ENCODE measurements at places on chromosomes 6 and 20. TPM values are rescaled to one million over a fixed set of nuclear protein-coding genes. Genes with fewer than 3 reads are reported as not detected.

DNA sequence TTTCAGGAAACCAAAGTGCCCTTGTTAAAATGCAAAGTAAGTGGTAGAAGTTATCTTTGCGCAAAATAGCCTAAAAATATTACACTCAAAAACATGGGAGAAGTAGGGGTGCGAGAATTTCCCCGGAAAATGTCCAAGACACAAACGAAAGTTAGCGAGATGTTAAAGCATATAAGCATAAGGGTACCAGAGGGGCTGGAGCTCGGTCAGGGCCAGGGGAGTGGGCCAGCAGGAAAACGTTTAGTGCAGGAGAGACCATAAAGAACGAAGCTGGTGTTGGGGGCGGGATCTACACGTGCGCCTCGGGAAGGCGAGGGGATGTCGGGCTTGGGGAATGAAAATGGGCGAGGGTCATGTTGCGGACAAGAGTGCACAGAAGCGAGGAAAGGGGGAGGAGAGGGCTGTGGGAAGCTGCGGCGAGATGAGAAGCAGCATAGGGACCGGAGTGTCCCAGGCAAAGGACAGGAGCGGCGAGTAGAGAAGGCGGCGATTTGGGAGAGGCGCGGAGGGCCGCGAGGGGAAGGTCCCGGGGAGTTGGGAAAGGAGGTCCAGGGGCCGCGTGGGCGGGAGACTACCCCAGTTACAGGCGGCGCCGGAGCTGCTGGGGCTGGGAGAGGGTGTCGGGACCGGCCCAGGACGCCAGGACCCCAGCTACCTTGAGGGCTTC is 600 bp downstream of the XPO5 start:
- DNase-seq, result peak; percentile 71

- DNase-seq, result no peak
Measured at GRCh38 chr6:107634324-107635056, 144.6 kb downstream of the SOBP start.

- peak; percentile 56 for DNase-seq
Measured at GRCh38 chr6:42075159-42075838, 25.0 kb downstream of the TAF8 start.

DNA sequence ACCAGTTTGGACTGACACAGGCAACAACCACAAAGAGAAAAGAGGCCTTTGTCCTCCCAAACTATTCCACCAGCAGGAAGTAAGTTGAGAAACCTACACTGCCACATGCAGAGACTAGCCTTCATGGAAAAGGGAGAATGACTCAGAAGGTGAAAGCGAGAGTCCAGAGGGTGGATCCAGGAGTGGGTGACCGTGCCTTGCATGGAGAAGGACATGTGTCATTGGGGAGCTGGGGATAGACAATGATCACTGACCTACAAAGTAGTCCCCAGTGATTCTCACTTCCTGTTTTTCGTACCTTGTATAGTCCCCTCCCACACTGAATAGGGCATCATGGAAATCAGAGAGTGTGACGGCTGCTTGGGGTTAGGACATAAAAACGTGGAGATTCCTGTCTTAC is 91.9 kb downstream of the MYLK4 start:
- DNase-seq, result no peak

The CLPSL1 gene
- polyA plus RNA-seq, result not detected

The SUPT3H gene
- 15.5 TPM for polyA plus RNA-seq

The SLC35F1 gene
- not detected for polyA plus RNA-seq

All from naive thymus-derived CD4-positive, alpha-beta T cell (primary cell).